ENCODE measurements at places on chromosomes 1 and 21.

DNA sequence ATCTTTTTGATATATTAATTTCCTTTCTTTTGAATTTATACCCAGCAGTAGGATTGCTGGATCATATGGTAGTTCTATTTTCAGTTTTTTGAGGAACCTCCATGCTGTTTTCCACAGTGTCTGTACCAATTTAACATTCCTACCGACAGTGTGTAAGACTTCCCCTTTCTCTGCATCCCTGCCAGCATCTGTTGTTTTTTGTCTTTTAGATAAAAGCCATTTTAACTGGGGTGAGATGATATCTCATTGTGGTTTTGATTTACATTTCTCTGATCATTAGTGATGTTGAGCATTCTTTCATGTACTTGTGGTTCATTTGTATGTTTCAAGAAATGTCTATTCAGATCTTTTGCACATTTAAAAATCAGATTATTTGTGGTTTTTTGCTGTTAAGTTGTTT, 62.4 kb upstream of the STUM start:
- no peak for DNase-seq

- no peak for DNase-seq
Measured at GRCh38 chr1:218273762-218274479, 11.2 kb upstream of the RRP15 start.

GRCh38 chr1:107480548-107481415, 339.9 kb downstream of the NTNG1 start:
- no peak for DNase-seq

DNA sequence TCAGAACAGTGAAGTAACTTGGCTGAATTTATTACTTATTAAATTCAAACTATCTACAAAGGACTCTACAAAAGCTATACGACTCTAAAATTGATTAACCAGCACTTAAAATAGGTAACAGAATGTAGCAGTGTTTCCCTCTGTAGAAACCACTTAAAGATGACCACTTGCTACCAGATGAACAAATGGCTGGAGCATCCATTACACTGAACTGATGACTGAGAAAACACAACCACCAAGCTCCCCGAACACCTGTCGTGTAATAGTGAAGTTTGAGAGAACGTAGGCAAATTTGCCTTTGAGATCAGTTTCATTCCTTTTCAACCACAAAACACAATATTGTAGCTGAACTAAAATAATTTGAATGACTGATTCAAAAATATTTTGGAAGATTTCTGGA, 226.7 kb downstream of the KCNT2 start:
- no peak for DNase-seq

DNA sequence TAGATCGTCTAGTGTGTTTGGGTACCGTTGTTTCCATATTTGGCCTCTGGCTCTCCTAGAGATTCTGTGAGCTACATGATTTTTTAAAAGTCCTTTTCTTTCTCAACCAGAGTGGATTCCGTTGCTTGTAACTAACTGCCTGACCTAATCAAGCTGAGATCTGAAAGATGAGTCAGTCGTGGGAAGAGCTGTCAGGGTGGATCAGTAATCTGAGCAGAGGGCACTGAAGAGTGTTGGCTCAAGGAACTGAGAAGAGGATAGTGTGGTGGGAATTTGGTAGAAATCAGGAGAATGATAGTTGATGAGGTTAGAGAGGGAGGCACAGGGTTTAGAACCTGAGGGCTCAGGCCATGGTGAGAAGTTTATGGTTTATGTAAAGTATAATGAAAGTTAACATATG, 52.2 kb downstream of the TRAF5 start:
- DNase-seq = peak; percentile 52

DNA sequence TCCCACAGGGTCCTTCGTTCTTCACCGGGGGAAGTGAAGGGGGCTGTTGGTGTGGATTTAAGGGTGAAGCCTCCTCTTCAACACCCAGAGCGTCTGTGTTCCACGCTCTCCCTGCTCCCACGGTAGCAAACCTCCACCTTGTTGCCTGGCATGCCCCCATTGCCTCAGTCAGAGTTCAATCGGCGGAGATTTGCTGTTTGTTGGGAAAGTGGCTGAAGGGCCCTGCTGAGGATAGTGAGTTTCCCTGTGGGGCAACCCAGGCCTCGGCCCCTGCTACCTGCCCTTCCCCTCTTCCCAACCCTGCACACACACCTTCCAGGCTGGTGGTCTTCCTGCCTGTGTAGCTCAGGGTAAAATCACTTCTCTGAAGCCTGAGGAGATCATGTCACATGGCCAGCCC, 60.5 kb downstream of the TOR1AIP2 start:
- DNase-seq = no peak

GRCh38 chr1:187943606-187944403, 1115.1 kb downstream of the PLA2G4A start:
- DNase-seq = peak; percentile 11

DNA sequence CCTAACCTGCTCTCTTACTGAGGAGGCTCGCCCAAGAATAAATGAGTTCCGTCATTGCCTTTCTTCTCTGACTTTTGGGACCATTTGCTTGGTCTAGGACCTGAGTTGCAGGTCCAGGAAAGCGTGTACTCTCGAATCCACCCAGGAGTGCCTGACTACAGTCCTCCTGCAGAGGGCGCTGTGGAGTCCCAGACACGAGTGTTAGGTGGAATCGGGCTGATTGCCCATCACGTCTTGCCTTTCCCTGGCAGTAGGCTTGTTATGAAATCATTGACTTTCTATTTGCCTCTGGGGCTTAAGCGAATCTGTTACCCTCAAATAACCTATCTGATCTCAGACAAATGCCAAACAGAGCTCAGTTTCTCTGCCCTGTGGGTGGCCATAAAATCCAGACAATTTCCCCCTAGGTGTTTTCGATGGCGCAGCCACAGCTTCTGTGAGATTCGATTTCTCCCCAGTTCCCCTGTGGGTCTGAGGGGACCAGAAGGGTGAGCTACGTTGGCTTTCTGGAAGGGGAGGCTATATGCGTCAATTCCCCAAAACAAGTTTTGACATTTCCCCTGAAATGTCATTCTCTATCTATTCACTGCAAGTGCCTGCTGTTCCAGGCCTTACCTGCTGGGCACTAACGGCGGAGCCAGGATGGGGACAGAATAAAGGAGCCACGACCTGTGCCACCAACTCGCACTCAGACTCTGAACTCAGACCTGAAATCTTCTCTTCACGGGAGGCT, at the start of gene IL20:
IL20 (plus strand) TSS at position 685 of the 733 bp plus-strand sequence. CDS start 230 bp downstream, outside the sequence.
- peak; percentile 91 for DNase-seq

GRCh38 chr21:34845521-34846451, 177.0 kb downstream of the CLIC6 start:
- peak; percentile 87 for DNase-seq

GRCh38 chr21:42850866-42851391, 28.4 kb downstream of the WDR4 start:
- no peak for DNase-seq

DNA sequence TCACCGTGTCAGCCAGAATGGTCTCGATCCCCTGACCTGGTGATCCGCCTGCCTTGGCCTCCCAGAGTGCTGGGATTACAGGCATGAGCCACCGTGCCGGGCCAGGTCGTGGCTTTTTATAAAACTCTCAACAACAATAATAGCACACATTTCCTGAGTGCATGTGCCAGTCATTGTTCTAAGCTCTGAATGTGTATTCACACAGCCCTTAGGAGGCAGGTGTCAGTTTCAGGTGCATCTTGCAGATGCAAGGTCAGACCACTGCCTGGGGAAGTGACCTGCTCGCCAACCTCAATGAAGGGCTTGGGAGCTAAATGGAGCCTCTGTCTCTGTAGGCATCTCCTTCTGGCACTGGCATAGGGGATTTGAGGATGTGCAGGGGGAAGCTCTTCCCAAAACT, 1.6 kb upstream of the LEFTY2 start:
- no peak for DNase-seq

- DNase-seq = no peak
Measured at GRCh38 chr1:47751193-47751592, 246.0 kb downstream of the TRABD2B start.

DNA sequence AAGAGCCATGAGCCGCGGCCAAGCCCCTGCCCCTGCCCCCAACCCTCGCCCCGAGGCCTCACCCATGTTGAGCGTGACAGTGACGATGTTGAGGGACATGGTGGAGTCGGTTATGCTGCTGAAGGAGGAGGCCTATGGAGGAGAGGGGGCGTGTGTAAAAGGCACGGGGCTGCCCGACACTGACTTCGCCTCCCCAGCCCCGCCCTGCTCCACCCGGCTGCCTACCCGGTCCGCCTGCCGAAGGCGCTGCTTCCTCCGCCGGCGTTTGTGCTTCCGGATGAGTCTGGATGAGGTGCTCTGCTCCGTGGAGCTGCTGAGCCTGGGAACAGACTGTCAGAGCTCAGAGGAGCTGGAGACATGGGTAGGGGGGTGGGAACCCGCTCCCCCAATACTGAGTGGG, 9.0 kb downstream of the DVL1 start:
- DNase-seq = no peak

- no peak for DNase-seq
Measured at GRCh38 chr21:29384683-29385359, 86.1 kb downstream of the BACH1 start.

DNA sequence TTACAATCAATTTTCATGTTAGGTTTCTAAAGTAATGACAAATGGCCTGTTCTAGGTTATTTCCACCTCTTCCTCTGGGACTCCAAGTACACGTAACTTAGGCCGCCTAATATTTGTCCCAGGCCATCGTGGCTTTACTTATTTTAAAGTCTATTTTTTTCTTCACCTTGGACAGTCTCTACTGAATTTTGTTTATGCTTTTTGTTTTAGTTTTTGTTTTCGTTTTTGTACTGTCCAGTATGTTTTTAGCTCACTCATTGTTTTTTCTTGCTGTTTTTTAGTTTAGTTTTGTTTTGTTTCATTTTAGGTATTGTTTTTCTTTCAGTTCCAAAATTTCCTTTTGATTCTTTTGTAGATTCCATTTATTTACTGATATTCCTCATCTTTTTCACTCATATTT, 187.7 kb upstream of the RNPC3 start:
- DNase-seq = no peak

DNA sequence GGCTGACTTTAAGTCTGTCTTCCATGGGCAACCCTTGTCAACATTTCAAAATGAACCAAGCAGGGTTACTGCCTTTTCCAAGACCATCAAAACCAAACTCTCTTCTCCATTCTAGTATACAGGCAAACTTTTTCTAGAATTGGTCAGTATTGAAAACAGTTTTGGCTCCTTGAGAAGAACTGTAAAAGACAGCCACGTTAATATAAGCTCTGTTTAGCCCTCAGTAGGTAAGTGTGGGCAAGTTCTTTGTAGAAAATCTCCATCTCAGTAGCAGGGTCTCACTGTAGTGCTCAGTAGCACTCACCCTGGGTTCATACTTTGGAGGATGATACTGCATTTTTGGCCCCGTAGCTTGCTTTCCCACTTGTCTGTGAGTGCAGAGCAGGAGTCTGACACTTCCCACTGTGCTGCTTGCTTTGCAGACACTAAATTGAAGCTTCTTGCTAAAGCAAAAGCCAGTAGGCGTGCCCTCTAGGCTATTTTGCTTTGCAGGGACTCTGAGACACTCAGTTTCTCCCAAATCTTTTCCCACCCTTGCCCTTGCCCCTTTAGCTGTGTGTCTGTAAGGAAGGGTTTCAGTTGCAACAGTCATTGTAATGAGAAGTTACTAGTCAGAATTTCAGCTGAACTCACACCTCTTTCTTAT, 34.3 kb upstream of the CACYBP start:
- no peak for DNase-seq

GRCh38 chr1:248855580-248855979, 3.3 kb downstream of the ZNF692 start:
- no peak for DNase-seq

DNA sequence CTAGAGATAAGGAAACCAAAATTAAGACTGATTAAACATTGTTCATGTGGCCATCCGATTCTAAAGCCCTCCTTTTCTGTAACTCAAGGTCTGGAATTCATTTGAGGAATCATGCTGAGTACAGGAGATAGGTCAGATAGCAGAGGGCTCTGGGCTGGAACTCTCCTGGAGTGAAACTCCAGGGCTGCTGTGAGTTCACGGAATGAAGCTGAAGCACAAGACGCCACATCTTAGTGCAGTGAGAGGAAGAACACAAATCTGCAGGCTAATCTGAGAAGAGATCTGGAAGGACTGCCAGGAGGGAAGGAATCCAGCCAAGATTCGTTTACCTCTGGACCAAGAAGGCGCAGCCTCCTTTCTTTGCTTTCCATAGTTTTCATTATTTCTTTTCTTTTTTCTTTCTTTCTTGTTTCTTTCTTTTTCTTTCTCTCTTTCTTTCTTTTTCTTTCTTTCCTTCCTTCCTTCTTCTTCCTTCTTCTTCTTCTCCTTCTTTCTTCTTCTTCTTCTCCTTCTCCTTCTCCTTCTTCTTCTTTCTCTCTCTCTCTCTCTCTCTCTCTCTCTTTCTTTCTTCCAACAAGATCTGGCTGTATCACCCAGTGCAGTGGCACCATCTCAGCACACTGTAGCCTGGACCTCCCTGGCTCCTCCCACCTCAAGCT, 74.8 kb upstream of the ATP1B1 start:
- peak; percentile 11 for DNase-seq

GRCh38 chr1:20785907-20786252, 1.2 kb downstream of the HP1BP3 start:
- no peak for DNase-seq

GRCh38 chr21:35208810-35209517, 159.9 kb upstream of the RUNX1 start:
- DNase-seq = peak; percentile 73

DNA sequence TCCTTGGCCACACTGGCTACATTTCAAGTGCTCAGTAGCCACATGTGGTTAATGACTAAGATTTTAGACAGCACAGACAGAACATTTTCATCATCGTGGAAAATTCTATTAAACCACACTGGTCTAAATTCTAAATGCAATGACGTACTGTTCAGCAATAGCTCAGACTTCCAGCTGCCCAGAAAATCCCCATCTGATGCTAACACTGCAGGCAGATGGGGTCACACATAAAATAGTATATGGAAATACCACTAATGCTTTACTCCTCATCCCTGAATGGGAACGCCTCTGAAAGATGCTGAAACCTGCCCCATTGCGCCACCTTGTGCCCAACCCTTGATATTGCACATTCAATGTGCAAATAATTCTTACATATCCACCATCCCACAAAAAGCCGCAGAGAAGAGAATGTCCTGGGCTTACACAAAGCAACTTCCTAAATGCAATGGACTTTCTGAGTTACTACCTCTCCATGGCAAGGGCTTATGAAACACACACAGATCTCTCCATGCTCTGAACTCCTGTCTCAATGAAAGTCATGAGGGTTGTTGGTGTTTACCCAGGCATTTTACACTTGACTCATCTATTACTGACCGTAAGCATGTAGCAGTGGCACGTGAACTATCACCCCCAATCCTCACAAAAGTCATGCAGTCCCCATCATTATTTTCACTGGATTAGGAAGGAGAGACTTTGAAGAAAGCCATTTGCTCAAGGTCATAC, 20.3 kb upstream of the SLC5A9 start:
- peak; percentile 84 for DNase-seq

DNA sequence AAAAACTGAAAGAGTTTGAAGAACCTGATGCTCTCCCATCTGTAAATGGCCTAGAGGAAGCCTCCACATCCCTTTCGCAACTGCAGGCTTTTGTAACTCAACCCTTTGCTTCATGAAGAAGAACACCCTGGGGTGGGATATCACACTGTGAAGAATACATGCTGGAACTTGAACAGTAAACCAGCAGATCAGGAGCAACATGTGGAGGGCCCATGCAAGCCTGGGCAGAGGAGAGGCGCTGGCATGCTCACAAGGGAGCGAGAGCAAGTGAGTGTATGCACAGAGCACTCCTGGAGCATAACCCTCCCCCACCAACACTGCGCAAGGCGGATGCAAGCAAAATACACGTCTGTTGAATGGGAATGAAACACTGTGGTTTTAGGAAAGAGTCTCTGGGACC, 24.6 kb upstream of the SPAG17 start:
- DNase-seq = no peak

GRCh38 chr1:174110053-174110452, 49.3 kb upstream of the RABGAP1L start:
- DNase-seq = no peak
